ELR (cell line): ENCODE measurements at places on chromosomes 5 and 9.

- no peak for DNase-seq
These were observed 281.4 kb downstream of the ISL1 start for GRCh38 chr5:51664491-51665250.

DNA sequence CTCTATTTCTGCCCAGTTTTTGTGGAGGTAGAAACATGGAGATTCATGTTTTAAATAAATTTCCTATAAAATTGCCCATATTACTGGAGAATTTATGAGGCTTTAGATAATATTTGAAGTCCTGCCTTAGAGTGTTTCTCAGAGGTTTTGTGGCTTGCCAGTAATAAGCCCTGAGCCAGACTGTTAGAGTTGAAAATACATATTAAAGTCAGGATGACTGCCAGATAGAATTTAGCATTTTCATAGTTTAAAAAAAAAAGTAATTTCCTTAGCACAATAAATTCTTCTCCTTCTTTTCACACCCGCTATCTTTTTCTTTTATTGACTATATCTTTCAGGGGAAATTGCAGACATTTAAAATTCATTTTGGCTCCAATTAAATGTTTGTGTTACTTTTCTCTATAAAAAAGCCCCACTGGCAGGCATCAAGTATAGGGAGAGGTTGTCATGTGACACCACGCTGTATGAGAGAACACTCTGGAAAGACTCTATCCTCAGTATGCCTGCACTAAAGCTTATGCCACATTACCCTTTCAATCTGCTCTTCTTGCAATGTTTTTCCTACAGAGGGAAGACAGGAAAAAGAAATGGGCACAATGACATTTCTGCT lies 135.2 kb downstream of the MPDZ start:
- no peak for DNase-seq

DNA sequence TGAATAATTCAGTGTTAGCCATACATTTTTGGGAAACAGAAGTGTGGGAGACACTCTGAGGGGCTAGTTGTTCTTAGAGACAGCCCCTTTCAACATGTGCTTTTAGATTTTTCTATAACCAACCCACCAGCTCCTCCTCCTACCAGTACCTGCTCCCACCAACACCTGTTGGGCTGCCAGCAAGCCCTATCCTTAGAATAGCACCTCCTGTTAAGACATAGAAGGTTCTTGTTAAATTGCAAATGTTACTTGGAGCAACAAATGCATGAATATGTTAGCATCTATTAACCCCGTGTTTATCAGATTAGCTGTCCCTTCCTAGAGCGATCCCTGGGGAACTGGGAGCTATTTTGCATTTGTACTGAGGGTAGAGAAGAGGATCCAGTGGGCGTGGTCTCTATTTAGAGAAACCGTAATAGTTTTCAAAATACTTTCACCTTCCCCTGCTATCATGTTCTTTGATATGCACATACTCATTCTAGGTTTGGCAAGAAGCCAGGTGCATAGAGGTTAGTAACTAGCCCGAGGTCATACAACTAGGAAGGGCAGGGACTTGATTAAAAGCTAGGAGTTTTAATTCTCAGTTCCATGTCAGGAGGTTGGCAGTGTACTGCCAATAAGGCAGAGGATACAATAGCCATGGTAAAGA lies 334.4 kb downstream of the KCTD16 start:
- peak; percentile 50 for DNase-seq

DNA sequence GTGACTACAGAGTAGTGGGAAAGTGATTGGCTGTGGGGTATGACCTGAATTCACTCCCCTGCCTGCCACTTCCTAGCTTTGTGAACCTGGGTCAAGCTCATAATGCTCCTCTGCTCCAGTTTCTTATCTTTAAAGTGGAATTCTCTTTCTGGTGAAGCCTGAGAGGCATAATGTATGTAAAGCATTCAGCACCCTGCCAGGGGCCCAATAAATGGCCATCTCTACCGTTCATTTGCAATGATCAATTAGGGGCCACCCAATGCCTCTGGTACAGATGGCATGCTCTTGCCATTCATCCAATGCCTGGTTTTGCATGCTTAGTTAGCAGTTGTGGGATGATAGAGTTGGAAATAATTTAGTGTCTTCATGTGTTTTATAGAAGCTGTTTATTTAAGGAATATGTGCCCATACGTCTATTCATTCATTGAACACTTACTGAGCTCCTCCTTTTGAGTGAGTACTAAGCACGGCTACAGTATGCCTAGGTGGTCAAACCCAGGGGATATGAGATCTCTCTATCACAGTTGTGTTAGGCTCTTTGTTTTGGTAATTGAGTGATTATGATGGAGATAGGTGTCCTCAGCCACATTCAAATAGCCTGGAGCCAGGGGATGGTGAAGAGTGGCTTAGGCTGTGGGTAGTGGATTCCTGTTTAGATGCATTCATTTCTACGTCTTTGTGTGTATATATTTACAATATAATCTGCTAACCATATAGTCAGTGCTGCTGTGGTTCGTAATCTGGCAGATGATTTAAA lies 15.3 kb downstream of the ZNF462 start:
- DNase-seq, result no peak

DNA sequence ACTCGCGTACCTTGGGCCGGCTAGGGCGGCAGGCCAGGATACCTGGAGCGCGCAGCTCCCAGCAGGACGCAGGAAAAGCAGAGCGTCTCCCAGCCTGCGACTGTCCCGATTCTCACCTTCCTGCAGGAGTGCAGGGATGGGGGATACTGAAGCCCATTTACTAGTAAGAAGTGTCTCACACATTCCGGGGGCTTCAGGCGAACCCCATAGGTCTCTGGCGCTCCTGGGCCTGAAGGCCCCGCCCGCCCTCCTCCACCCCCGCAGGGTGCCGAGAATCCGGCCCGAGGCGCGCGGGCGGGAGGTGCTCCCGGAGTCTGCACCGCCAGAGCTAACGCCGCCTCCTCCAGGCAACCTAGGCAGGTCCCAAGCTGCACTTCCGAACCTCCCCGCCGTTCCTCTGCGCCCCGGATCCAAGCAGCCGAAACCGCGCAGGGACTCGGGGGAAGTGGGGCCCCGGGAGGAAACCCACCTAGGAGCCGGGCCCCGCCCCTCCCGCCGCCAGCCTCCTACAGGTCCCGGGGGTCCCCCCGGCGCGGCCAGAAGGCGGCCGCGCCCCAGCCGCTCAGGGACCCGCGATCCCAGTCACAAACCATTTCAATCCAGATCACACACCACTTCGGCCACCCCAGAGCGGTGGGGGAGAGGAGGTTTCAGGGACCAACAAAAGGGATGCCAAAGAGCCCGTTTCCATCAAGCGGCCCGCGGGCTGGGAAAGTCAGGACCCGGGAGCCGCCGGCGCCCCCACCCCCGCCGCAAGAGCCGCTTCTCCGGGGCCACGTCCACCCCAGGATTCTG lies 1.2 kb downstream of the ROR2 start:
- DNase-seq, result peak; percentile 62

DNA sequence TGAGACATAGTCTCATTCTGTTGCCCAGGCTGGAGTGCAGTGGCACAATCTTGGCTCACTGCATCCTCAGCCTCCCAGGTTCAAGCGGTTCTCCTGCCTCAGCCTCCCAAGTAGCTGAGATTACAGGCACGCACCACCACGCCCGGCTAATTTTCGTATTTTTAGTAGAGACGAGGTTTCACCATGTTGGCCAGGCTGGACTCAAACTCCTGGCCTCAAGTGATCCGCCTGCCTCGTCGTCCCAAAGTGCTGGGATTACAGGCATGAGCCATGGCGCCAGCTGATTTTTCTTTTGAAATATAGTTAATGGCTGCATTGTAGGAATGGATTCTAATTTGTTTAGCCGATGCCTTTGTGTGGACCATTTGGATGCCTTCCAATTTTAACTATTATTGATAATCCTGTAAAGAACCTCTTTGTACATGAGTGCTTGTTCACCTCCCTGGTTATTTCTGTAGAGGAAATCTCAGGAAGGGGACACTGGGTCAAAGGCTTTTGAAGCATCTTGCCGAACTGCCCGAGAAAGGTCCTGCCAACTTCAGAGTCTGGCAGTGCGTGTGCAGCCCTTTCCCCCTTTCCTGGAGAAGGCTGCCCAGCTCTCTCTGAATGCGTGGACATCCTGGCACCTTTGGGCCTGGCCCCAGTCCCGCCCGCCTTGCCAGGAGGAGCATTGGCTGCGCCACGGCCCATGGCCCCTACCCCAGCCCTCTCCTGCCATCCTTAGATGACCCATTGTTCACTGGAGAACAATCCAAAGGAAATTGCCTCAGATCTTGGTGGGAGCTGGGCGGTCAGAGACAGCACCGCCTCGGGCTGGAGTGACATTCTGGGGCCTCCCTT lies 8.9 kb upstream of the NUP214 start:
- DNase-seq, result no peak
